ENCODE measurements at places on chromosomes 4 and X. TPM values are rescaled to one million over a fixed set of nuclear protein-coding genes. Genes with fewer than 3 reads are reported as not detected.

MAGED4B gene
- 17.6 TPM for total RNA-seq

EPGN gene
- total RNA-seq, result not detected

GRSF1 gene
- 81.3 TPM for total RNA-seq

FAM184B gene
- 0.05 TPM for total RNA-seq

LEF1 gene
- not detected for total RNA-seq

TMEM31 gene
- total RNA-seq, result not detected

Data from A549 treated with GW870086 at 1 μM for 4 hours (cell line).